Germinal center (tissue), 1 donor: ENCODE measurements at places on chromosomes 16 and 17.

GRCh38 chr16:13631916-13632315 lies 288.0 kb upstream of the ERCC4 start:
- no peak for DNase-seq

- peak; percentile 79 for DNase-seq
Measured at GRCh38 chr17:56592487-56593085, 913 bp upstream of the NOG start.

DNA sequence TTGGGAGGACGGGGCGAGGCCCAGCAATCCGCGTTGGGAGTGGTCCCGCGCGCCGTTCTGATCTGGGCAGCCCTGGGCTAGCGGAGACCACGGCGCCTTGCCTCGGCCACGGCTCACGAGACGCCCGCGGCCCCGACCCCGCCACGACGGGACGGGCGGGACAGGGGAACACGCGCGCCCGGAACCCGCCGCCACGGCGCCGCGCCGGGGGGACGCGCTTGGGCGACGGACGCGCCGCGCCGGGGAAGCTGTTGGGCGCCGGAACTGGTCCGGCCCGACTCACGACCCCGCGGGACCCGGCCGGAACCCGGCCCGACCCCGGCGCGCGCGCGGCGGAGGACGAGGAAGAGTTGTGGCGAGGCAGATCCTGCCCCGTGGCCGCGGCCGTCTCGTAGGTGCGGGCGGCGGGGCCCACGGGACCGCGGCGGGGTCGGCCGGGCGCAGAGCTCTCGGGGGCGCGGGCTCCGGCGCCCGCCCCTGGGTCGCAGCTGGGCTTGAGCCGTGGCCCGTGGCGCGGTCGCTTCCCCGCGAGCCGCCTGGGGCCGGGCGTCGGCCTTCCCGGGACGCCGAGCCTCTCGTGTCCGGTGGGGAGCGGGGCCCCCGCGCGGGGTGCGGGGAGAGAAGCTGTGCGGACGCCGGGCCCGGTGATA lies at the start of gene ACSF3:
Gene ACSF3, plus strand, starts transcription at position 251 of the 650 bp plus-strand sequence. CDS start 6,830 bp downstream, outside the sequence.
- DNase-seq: peak; percentile 80

- DNase-seq: no peak
Measured at GRCh38 chr17:46943501-46944393, 20.8 kb downstream of the GOSR2 start.

DNA sequence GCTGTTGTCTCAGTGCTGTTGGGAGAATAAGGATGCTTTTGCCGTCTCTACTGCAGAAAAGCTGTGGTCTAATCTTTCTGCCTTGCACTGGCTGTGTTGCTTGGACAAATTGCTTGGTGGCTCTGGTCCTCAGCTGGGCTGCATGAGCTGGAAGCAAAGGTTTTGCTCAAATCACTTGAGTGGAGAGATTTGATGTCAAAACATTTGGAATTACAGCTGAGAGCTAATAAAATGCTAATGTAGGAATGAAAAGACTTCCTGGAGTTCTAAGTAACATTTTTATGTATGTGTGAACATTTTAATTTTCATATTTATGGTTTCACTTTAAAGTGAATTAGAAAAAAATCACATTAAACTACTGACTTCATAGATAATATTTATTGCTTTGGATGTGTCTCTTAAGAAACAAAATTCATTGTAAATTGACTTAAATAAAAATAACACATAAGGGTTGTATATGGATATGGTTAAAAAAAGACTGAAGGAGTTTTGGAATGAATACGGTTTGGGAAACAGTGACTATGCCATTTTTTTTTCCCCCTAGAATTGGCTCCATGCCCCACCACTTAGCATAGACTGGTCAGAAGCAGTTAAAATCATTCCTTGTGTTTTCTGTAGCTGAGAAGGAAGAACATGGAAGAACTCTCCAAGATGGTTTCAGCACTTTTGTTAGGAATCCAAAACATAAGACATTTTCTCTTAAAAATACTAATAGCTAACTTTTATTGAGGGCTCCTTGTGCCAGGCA lies 39.2 kb upstream of the FAM20A start:
- no peak for DNase-seq

DNA sequence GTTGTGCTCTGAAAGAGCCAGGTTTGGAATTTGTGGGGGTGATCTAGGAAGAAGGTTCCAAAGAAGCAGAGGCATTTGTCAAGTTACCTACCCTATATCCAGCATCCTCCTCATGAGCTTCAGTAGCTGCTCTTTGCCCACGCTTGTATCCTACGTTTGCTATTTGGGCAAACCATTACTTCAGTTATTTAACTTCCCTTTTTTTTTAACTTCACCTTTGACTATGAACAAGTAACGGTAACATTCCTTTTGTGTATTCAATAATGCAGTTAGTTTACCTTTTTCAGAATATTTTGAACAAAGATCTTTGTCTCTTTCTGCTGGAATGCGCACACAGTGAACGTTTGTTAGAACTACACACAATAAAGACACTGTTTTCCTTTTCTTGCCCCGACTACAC lies 41.5 kb downstream of the CYB5B start:
- no peak for DNase-seq

DNA sequence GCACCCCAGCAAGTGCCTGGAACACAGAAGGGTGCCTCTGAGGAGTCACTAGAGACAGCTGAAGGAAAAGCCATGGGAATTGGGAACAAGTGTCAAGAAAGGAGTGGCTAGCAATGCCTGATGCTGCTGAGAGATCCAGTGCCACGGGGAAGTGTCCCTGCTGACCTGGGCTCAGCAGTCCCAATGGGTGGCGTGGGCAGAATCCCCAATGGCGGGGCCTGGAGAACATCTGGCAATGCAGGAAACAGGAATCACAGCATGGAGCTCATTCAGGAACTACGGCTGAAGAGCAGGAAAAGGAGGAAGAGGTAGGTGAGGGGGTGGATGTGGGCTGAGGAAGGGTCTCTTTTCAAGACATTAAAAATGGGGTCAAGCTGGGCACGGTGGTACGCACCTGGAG lies 30.1 kb downstream of the UBE2O start:
- DNase-seq: no peak

DNA sequence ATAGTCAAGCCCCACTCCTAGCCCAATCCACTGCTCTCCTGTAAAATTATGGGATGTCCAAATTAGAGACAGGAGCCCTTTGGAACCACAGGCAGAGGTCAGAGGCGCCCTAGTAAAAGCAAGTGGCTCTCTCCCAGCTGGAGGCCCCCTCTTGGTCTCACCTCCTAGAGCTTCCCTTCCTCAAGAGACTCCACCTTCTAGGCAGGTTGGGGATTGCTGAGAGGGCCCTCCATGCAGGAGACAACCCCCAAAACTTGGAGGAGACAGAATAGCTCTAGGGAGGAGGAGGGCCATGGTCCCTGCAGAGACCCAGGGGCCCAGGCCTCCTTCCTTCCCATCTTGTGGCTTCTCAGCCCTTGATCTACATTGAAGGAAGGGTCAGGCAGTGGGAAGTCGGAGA lies 29.4 kb downstream of the NEUROD2 start:
- no peak for DNase-seq

DNA sequence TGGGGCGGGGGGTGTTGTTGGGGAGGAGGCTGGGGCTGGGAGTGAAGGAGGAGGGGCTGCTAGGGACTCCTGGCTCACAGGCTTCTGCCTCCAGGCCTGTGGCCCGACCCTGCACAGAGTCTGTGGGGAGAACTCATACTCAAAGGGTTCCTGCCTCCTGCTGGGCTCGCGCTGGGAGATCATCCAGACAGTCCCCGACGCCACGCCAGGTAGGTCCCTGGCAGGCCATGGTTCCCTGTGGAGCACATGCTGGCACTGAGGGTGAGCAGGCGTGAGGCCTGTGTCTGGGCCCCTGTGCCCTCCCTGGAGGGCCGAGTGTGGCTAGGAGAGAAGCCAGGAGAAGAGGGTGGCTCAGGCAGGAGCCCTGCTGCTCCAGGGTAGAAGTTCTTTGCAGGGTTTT lies 4.6 kb downstream of the ITGAD start:
- DNase-seq: no peak

GRCh38 chr17:74380959-74381808 lies 13.9 kb downstream of the GPR142 start:
- DNase-seq: no peak

GRCh38 chr16:49780433-49780832 lies 75.5 kb downstream of the ZNF423 start:
- no peak for DNase-seq

GRCh38 chr16:23742766-23743165 lies 12.1 kb upstream of the CHP2 start:
- DNase-seq: no peak

DNA sequence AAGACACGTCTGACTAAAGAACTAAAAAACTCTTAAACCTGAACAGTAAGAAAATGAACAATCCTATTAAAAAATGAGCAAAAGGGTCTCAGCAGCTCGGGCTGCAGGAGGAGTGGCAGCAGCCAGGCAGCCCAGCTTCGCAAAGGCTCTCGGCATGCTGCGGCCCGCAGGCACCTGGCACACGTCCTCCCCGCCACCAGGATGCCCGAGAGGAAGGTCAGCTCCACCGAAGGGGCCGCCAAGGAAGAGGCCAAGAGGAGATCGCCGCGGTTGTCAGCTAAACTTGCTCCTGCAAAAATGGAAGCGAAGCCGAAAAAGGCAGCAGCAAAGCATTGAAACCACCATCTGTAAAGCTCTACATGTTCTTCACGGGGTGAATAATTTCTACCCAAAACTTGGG lies 173.5 kb downstream of the BCAS3 start:
- no peak for DNase-seq

DNA sequence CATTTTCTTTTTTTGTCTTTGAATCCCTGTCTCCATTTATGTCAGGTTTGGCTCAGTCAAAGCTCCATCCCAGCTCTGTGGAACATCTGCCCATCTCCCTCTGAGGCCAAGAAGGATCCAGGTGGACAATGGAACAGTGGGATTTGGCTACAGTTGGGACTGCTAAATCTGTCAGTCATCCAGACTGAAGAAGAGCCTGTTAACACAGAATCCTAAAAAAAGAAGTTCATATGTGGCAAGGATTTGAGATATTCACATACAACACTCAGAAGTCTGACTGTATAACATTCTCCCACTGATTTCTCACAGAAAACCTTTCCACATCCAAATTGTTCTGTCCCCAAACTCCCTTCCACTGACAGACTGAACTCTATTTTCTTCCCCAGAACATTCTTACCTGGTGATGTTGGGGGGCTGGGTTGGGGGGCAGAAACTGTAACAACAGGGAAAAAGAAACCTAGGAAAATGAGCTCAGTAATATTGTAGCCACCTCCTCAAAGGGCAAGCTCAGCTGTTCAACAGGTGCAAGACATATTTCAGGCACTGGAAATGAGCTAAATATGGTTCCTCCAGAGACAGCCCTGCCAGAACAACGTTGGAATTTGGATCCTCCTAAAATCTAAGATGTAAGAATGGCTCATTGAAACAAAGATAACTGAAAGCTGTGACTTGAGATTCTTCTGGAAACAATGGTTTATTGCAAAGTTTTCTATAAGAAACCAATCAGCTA lies 301.5 kb upstream of the CDH5 start:
- no peak for DNase-seq

DNA sequence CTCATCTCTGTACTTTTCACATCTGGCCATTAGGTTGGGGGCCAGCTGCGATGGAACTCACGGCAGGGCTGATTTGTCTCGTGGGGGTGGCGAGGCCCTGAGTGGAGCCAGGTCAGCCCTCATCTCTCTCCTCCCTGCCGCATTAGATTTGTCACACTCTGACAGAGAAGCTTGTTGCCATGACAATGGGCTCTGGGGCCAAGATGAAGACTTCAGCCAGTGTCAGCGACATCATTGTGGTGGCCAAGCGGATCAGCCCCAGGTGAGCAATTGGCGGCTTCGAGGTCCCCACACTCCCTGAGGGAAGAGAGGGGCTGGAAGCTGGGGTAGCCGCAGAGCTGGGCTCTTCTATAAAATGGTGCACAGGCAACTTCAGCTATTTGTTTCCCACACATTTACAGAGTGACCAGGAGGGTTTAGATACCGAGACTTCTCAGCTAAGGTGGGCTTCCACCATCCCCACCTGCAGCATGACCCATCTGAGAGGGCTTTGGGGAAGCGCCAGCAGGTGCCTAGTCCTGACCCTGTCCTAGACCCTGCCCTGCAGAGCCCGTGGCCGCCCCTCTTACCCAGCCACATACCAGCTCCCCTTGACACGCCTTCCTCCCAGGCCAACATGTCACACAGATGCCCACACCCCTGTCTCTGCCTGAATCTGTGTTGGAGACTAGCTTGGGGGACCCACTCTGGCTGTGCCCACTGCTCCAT lies 8.4 kb downstream of the TMEM98 start:
- no peak for DNase-seq

- no peak for DNase-seq
Measured at GRCh38 chr17:74128456-74129211, 74.8 kb upstream of the RPL38 start.

- DNase-seq: no peak
Measured at GRCh38 chr16:25138130-25138529, 26.6 kb downstream of the LCMT1 start.

DNA sequence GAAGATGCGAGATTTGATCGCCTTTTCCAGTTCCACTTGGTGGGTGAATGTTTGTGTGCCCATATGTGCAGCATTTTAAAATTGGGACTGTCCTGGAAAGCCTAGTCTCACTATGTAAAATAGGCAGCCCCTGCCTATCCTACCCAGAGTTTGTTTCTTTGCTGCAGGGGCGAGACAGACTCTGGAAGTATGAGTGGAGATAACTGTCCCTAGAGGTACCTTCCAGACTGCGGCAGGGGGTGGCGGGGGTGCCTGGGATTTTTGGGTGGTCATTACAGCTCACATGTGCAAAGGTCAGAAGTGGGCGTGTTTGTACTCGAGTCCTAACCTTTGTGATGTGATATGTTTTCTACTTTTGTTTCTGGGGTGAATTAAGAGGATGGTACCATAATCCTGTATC lies 36.6 kb downstream of the MPRIP start:
- DNase-seq: no peak

GRCh38 chr17:2862197-2862596 lies 66.0 kb downstream of the RAP1GAP2 start:
- no peak for DNase-seq

- no peak for DNase-seq
Measured at GRCh38 chr17:7027335-7027734, 4.5 kb downstream of the BCL6B start.

DNA sequence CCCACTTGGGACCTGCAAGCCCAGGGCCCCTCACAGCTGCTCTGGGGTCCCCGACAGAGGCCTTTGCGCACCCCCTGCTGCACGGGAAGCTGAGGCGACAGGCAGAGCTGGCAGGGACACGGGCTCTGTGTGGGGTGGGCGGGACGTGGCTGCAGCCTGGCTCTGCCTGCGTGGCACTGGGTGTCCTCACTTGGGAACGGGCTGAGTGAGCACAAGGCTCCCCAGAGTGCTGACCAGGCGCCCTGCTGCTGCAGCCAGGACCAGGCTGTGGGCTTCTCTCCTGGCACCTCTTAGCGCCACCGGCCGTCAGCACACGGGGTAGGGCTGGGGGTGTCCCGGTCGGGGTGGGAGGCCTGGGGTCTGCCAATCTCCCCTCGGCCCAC lies 6.6 kb downstream of the C1QTNF8 start:
- no peak for DNase-seq

GRCh38 chr16:10892782-10893318 lies 15.8 kb downstream of the CIITA start:
- no peak for DNase-seq
